ENCODE measurements at places on chromosomes 3 and 15.
A peak's percentile ranks its signal among the peaks of the same experiment; 100 is the strongest.

- no peak for DNase-seq
These were observed 3.6 kb downstream of the HEMK1 start for GRCh38 chr3:50572801-50573371.

DNA sequence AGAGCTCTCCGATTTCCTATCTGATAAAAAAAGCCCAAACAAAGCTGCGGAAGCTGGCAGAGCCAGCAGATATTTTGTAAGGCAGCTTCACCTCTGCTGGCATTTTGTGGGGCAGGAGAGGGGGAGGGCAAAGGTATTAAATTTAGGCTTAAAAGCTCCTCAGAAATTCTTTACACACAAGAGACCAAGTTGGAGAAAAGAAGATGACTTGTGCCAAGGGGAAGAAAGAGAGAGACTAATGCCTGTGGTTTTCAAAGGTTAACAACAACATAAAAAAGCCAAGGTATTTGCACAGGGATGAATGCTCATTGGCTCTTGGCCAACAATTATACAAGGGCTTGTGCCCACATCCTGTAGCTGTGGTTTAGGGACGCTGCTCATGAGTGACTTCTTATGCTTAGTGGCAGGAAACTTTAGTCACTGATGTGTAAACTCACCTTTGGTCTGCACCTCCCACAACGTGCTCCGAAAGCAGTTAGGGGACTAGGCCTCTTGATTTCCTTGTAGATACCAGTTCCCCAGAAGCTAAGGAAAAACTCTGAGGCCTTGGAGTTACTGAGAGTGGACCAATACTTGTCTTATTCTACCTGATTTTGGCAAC lies 152.9 kb downstream of the TPRG1 start:
- DNase-seq = no peak

- no peak for DNase-seq
These were observed 132.5 kb upstream of the THBS1 start for GRCh38 chr15:39448409-39448808.

GRCh38 chr3:146209371-146209770 lies 41.5 kb downstream of the PLSCR4 start:
- DNase-seq = no peak

GRCh38 chr3:177194299-177194698 lies 3.0 kb downstream of the TBL1XR1 start:
- no peak for DNase-seq

DNA sequence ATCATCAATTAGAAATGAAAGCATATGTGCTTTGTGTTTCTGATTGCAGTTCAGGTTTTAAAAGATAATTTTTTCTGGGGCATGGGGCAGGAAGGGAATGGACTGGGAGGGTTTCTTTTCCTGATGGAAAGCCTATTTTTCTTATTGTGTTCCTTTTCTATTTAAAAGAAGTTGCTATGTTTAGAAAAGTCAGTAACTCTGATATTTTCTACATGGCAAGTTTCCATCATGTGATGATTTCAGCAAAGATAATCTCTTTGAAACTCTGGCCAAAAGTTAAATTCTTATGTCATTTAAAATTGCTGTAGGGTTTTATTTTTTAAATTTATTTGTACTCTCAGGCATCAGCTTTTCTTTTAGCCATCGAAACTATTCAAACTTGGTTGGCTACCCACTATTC lies 601.2 kb downstream of the FOXP1 start:
- DNase-seq = no peak

DNA sequence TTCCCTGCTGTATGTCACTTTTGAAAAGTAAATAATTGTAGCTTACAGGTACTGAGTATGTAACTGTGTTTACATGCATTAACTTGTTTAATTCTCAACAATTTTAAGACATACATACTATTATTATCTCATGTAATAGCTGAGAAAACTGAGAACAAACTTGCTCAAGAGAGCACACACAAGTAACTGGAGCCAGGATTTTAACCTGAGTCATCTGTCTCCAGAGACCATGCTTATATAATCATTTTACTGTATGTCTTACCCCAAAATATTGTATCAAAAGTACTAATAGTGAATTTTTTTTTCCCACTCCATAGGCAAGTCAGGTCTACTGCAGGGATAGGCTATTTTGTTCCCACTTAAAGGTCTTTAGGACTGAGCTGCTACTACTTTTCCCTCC lies 95.4 kb downstream of the FEZF2 start:
- no peak for DNase-seq

DNA sequence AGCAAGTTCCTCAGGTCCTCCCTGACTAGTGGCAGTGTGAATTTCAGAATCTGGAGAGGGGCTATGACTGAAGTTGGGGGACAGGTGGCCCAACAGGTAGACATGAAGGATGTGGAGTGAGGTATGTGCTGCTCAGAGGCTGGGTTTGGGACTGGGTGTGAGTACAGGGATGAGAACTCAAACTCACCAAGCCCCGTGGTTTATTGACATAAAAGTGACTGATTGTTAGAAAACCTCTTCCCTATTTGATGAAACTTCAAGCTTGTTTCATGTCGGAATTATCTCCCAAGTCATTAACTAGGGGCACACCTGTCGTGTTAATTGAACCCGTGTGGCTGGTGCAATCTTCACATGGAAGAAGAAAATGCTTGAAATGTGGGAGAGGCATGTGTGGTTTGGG lies 27.1 kb downstream of the FGD5 start:
- DNase-seq = no peak

GRCh38 chr15:70480196-70480856 lies 283.0 kb downstream of the UACA start:
- DNase-seq = no peak

GRCh38 chr15:73139041-73139743 lies 86.9 kb downstream of the NEO1 start:
- no peak for DNase-seq

DNA sequence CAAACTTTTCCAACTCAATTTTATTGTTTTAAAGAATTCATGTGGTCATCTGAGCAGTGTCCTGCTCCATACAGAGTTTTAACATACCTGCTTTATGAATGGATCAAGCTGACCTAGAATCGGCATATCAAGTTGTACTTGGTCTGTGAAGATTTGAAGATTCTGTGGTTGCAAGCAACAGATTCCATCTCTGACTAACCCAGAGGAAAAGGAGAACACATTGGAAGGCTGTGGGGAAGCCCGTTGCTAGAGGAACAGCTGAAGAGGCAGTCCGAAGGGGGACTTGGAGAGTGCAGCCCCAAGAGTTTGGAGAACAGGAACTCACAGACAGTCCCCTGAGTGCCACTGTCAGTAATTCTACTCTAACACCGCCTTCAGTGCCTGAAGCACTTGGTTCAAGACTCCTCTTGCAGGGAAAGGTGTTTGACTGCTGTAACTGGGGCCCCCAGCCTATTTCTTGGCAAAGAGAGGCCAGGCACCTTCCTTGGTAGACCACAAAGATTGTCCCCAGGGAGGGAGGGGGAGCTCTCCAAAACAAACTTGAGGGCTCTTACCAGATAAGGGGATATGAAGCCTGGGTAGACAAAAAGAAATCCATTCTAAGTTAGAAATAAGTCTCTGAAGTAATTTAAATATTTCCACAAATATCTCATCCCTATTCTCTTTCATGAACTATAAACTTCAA lies 88.8 kb downstream of the LARS2 start:
- DNase-seq = no peak

DNA sequence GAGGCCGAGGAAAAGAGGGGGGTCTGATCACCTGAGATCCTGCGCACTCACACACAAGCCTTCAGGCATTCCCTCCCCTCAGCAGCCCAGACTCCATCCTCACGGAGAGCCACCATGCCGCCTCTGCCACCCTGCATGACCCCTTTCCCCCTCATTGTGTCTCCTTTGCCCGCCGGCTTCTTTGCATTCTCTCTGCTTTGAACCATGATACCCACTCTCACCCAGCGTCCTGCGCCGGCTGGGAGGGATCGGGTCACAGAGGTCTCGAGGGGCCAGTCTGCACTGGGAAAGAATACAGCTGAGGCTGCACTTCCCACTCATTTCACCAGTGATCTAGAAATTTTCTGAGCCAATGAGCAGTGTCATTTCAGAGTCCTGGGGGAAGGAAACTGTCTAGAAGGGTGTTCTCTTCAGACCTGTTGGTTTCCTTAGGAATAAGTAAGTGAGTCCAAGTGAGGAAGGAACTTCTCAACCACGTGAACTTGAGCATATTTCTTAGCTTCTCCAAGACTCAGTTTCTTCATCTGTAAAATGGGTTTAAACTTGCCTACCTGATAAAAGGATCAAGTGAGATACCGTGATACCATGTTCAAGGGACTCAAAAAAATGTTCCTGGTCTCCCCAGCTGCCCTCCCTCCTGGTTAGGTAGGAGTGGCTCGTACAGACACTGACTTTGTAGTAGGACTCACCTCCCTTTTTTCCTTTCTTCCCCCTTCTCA lies 96.7 kb downstream of the TOP2B start:
- peak; percentile 29 for DNase-seq

DNA sequence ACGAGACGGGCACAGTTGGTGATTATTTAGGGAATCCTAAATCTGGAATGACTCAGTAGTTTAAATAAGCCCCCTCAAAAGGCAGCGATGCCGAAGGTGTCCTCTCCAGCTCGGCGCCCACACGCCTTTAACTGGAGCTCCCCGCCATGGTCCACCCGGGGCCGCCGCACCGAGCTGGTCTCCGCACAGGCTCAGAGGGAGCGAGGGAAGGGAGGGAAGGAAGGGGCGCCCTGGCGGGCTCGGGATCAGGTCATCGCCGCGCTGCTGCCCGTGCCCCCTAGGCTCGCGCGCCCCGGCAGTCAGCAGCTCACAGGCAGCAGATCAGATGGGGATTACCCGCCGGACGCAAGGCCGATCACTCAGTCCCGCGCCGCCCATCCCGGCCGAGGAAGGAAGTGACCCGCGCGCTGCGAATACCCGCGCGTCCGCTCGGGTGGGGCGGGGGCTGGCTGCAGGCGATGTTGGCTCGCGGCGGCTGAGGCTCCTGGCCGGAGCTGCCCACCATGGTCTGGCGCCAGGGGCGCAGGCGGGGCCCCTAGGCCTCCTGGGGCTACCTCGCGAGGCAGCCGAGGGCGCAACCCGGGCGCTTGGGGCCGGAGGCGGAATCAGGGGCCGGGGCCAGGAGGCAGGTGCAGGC lies 318.0 kb downstream of the FGF12 start:
- peak; percentile 75 for DNase-seq

GRCh38 chr3:195916291-195916690 lies 7.9 kb upstream of the TNK2 start:
- no peak for DNase-seq

GRCh38 chr15:60764408-60764963 lies 285.5 kb upstream of the ICE2 start:
- DNase-seq = no peak

GRCh38 chr3:186921578-186921977 lies 8.7 kb upstream of the ST6GAL1 start:
- no peak for DNase-seq

- DNase-seq = no peak
These were observed 75.9 kb downstream of the CYP19A1 start for GRCh38 chr15:51262463-51262862.

DNA sequence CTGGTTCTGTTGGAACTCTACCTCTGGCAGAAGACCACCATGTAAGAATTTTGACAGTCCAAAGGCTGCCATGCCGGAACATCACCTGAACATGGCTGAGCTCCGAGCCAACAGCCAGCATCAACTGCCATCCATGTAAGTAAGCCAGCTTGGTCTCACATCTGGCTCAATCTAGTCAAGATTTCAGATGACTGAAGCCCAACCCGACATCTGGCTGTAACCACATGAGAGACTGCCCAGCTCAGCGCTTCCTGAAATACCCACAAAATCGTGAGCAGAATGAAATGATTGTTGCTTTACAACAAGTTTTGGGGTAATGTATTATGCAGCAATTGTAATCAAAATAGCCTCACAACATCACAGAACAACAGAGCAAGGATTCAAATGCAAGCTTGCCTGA lies 32.9 kb downstream of the GHSR start:
- DNase-seq = no peak

GRCh38 chr3:152199102-152199840 lies 69.5 kb upstream of the MBNL1 start:
- no peak for DNase-seq

DNA sequence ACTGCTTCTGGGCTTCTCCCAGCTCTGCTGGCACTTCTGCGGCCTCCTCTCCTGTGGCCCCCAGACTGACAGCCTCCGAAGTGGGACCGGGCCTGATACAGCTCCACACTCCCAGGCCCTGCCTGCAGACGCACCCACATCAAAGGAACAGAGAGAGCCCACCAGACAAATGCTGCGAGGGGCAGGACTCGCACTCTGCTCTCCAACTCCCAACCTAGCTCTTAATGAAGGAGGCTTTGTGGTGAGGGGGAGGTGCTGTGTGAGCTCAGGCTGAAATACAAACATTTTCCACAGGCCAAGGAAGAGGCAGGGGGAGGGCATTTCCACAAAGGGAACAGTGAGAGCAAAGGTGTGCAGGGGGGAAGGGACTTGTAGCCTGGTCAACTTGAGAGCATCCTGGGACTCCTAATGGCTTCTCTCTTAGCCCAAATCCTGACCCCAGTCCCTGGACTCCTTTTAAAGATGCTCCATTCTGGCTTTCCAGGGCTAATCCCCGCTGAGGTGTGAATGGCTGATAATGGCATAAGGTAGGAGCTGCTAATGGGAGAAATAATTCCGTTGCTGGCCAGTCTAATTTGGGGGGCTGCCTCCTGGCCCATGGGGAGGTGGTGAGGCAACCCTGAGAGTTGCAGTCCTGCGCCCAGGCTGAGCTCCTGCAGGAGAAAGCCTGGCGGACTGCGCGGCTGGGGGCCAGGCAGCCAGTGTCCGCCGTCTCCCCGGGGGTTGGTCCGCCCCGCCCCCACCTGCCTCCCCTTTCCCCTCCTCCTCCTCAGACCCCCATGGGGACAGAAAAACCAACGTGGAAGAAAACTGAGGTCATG lies 9.6 kb downstream of the LINGO1 start:
- no peak for DNase-seq

DNA sequence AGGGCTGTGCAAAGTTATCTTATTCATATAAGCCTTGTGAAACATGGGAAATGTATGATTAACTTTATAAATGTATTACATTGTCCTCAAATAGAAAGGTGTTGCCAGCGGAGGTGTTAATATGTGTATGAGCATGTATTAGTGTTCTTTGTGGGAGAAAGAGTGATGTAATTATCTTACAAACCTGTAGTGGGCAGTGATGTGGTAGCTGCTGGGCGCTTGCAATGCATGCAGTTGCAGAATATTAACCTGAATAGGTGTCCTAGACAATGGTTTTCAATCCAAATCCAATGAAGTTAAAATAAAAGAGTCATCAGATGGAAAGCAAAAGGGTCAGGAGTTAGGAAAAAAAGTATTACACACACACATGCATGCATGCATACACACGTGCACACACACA lies 881.3 kb upstream of the CADM2 start:
- no peak for DNase-seq

DNA sequence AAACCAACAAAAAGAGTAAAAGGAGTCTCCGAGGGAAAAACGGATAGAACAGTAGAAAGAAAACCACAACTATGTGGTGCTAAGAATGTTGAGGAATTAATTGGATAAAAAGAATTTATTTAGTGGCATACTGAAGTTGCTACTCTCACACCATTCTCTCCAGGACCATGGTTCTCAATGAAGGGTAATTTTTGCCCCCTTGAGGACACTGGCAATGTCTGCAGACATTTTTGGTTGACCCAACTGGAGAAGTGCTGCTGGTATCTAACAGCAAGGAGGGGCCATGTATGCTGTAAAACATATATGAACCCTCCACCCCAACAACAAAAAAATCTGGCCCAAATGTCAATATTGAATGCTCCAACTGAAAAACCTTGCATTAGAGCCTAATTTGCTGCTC lies 85.9 kb upstream of the CSPG5 start:
- DNase-seq = no peak

- DNase-seq = peak; percentile 73
These were observed 11.3 kb upstream of the TMEM115 start for GRCh38 chr3:50370594-50370993.

GRCh38 chr3:123778991-123779622 lies 105.0 kb downstream of the MYLK start:
- DNase-seq = no peak

- no peak for DNase-seq
These were observed 486.6 kb downstream of the SOX2 start for GRCh38 chr3:182198345-182198744.

All from right forelimb (tissue), 1 donor.